ENCODE measurements at places on chromosomes 13 and 19.

GRCh38 chr19:20102097-20102496, 24.3 kb downstream of the ZNF90 start:
- DNase-seq = no peak

- no peak for DNase-seq
Measured at GRCh38 chr19:51800473-51801244, 5.7 kb downstream of the FPR3 start.

- DNase-seq = no peak
Measured at GRCh38 chr19:17872251-17873001, 681 bp downstream of the SLC5A5 start.

GRCh38 chr19:49020931-49021895, 2.9 kb downstream of the CGB3 start:
- DNase-seq = no peak

DNA sequence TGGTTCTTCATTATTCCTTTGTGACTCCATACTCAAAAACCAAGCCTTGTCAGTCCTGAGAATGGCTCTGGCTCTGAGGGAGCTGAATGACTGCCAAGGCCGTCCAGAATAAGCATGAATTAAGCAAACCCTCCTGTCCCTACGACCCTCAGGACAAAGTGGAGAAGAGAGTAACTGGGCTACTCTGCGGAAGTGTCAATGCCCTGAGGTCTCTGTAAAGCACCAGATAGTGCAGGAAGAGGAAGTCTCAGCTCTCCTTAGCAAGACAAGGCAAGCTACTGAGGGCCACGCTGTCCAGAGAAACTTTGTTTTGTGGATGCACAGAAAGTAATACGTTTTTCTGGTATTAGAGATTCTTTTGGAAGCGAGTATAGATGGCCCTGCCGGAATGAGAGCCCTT, 94.1 kb downstream of the RNASEH2B start:
- no peak for DNase-seq

GRCh38 chr13:51765142-51765515, 38.8 kb downstream of the DHRS12 start:
- no peak for DNase-seq

- no peak for DNase-seq
Measured at GRCh38 chr13:94178625-94179244, 300.7 kb downstream of the DCT start.

GRCh38 chr13:50831512-50831911, 12.0 kb downstream of the DLEU7 start:
- no peak for DNase-seq

DNA sequence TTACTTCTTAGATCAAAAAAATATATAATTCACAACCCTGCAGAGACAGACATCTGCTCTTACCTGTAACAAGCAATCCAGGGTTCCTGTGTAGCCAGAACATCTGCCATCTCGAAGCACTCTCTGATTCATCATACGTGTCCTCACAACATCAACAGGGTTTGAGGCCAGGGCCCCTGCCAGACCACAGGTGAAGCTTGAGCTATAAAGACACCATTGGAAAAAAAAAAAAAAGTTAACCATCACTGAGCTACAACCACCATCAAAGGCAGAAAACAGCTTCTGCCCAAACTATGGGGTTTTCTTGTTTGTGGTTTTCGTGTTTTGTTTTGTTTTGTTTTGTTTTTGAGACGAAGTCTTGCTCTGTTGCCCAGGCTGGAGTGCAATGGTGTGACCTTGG, 19.3 kb downstream of the SLC25A30 start:
- DNase-seq = no peak

DNA sequence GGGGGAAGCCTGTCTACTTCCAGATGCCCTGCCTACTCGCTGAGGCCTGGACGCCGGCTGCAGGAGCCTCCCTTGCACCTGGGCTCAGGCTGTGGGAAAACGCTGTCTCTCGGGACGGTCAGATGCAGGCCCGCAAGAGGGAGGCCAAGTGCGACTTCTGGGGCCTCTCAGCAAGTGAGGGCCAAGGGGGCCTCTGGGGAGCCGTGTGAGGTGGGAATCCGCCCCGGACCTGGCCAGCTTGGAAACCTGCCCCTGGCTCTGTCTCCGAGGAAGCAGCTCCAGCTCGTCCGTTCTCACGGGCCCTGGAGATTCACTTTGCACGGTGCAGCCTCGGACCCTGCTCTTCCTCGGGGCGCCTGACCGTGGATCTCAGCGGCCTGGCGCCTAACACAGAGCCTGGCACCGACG, 11.4 kb upstream of the CRTC1 start:
- no peak for DNase-seq

DNA sequence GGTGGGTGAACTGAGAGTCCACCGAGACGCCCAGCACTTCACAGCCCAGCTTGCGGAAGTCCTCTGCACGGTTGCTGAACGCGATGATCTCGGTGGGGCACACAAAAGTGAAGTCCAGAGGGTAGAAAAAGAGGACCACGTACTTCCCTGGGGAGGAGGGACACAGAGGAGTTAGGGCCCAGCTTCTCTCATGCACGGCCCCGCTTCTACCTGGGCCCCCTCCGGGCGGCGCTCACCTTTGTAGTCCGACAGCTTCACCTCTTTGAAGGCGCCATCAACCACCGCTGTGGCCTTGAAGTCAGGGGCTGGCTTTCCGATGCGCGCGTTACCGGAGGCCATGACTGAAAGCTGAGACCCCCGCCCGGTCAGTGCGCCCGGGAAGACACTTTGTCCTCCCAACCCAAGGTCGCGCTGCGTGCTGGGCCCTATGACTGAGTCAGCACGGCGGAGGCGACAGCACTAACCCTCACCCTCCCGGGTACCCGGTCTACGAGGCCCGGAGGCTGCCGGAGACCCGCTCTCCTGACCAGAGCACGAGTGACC, 606 bp downstream of the PRDX2 start:
- DNase-seq = no peak

- no peak for DNase-seq
Measured at GRCh38 chr19:34974646-34975045, 10.6 kb upstream of the ZNF792 start.

GRCh38 chr13:110607675-110608224, 7.6 kb upstream of the NAXD start:
- DNase-seq = no peak

- no peak for DNase-seq
Measured at GRCh38 chr19:40242480-40242879, 16.0 kb upstream of the CCNP start.

- DNase-seq = peak; percentile 30
Measured at GRCh38 chr19:10074153-10074552, 12.0 kb upstream of the SHFL start.

DNA sequence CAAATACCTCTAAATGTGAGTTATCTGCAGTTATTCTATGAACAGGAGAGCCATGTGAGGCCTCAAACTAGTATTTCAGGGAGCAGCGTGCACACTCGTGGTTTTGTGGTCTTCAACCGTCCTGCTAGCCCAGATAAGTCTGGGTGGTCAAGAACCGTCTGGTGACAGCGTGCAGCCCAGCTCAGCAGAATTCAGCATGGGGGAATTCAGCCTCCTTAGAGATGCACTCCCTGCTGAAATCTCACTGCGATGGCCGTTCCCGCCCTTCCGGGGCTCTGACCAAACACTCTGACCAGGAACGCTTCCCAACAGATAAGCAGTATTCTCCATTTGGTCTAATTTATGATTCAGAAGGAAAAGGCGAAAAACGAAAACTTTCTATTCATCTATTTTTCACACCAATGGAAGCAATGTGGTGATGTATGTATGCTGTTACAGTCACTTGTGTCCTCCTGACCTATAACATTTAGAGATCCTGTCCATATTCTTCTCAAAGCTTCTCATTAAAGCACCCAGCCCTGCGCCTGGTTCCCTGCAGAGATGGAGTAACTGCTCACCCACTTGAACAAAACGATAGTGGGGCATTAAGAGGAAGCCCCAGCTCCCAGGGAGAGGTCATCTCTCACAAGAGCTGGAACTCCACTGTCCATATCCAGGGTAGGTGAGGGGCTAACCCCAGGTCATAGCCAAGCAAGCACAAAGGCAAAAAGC, 2.9 kb downstream of the ANKRD27 start:
- no peak for DNase-seq

DNA sequence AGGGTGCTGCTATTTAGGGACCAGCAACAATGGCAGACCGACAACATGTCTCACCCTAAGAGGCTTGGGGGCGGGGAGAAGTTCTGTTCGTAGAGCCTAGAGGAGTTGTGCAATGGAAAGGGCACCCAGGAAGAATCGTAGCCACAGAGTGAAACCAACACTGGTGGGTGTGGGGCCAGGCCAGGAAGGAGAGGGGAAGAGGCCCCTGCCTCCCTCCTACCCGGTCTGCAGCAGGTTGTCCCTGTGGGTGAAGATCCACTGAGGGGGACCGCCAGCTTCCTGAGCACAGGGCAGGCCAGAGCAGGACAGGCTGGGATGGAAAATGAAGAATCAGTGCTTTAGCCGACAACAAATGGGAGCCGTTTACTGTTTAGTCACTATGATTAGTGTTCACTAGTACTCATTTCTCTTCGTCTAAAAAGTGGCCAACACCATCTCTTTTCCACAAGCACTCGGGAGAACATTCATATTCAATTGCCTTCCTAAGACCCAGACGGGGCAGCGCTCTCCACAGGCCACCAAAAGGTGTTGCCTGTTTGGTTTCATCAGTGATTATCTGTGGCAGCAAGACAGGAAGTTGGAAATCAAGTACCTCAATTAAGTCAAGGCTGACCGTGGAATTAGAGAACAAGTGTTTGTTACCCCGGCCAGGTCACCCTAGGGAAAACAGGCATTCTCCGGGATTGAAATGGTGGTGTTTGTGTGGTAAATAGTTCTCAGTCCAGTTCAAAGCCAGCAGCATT, 1.1 kb upstream of the ATP11A start:
- DNase-seq = peak; percentile 53

GRCh38 chr13:43569658-43570057, 217.1 kb downstream of the ENOX1 start:
- DNase-seq = no peak

DNA sequence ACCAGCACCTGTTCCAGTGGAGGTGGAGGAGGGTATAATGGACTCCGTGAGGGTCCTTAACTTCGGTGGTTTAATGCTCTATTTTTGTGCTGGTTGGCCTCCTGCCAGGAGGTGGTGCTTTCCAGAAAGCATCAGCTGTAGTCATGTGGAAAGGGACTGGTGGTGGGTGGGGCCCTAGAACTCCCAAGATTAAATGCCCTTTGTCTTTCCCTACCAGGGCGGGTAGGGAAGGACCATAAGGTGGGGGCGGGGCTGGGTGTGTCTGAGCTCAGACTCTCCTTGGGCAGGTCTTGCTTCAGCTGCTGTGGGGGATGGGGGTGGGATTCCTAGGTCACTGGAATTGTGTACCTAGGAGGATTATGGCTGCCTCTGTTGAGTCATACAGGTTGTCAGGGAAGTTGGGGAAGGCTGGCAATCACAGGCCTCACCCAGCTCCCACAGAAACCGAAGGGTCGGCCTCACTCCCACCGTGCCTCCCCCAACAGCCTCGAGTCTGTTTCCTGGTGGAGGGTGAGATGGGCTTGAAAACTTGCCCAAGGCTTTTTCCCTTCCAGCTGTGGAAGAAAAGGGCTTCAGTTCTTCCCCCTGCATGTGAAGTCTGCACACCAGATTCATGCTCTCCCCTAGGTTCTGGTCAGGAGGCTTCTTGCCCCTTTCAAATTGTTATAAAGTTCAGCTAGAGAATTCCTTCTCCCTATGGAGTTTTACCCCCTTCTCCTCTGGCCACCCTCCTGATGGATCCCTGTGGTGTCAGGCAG, 60.3 kb upstream of the CLDN10 start:
- no peak for DNase-seq

GRCh38 chr19:48799358-48800300, 11.2 kb downstream of the BCAT2 start:
- no peak for DNase-seq

DNA sequence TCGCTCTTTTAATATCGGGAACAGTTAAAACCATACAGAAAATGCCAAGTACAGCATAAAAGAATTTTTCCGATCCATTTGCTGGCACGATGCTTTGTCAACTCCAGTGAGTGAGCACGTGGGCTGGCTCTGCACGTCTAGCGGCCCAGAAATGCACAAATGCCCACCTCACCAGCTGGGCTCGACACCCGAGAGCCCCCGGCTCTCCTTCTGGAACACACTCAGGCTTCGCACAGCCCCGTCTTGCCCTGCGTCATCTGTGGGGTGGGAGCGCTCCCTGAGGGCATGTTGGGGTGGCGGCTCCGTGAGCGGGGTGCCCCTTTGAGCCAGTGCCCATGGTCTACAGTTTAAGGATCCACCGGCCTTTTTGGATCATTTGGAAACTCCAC, 24.5 kb downstream of the ATP4B start:
- DNase-seq = no peak

- no peak for DNase-seq
Measured at GRCh38 chr13:51041126-51041525, 69.9 kb downstream of the C13orf42 start.

DNA sequence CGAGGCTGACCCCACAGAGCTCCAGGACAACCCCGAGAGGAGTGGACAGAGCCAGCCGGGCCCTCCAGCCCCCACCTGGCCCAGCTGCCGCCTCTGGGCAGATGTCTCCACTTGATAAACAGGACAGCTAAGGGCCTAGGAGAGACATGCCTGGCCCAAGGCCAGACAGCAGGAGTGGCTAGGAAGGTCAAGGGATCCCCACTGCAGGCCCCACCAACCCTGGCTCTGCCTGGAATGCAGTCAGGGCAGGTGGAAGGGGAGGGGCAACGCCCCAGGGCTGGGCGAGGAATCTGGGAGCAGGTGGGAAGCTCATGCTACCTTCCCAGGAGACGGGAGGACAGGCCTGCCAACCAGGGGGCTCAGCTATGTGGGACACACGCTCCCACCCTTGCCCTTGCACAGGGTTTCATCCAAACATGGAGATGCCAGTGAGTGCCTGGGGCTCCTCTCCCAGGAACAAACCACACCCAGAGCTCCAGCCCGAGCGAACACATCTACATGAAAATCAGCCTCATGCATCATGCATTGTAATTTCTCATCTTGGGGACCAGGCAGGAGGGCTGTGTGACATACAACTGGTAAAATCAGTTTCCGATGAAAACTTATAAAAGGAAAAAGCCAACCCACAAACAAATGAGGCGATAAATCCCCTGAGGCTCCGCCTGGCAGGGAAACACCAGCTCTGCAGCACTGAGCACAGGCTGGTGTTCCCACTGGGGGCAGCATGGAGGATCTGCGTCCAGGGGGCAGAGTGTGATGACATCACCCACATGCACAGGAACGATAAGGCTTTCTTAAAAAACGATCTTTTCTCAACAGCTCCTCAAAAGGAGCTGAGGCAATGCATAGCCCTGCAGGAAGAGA, 25.0 kb downstream of the SH3GL1 start:
- DNase-seq = no peak

DNA sequence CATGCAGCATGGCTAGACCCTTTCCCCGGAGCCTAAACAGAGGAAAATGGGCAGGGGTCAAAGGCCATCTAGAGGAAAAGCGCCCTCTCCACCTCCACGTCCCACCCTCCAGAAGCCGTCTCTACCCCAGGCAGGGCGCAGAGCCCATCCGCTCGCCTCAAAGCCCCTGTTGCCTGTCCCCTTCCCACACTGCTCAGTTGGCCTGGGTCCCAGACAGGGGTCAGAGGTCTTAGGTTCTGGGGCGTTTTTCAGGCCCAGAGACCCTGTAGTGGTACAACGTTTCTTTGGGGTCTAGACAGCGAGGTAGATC, 285 bp downstream of the TMEM143 start:
- no peak for DNase-seq

DNA sequence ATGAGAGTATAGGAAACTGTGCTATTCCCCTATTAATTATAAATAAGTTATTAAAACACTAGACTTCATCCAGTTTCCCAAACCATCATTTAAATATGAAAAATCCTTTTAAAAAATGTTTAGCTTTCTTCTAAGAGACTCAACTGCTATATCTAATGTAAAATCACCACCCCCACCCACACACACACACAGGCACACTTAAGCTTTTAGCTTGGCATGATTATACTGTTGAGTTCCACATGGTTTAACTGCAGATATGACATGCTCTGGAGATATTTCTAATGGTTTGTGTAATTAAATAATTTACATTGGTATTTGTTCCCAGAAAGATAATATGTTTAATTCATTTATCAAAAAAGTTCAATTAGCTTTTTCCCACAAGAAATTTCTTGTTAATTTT, 1700.1 kb upstream of the SLC10A2 start:
- DNase-seq = no peak

Measured in activated CD4-positive, alpha-beta T cell treated with anti-CD3 and anti-CD28 coated beads for 24 hours (primary cell).